Activated CD4-positive, alpha-beta T cell treated with anti-CD3 and anti-CD28 coated beads for 24 hours (primary cell): ENCODE measurements at places on chromosomes 3 and 15.

DNA sequence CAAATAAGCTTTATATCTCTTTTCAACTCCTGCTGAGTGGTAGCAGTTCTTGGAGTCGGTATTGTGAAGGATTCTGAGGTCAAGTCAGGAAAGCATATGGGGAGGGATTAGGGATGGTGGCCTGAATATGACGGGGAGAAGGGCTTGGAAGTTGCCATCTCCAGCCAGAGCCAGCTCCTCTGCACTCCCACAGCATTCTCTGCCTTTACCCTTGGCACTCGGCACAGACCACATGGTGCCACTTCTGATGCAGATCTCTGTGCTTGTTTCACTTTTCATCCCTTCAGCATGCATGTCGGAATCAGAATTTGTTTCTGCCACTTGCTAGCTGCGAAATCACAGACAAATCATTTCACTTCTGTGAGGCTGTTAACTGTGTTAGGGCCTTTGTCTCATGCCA lies 52.5 kb downstream of the RAB11A start:
- no peak for DNase-seq

DNA sequence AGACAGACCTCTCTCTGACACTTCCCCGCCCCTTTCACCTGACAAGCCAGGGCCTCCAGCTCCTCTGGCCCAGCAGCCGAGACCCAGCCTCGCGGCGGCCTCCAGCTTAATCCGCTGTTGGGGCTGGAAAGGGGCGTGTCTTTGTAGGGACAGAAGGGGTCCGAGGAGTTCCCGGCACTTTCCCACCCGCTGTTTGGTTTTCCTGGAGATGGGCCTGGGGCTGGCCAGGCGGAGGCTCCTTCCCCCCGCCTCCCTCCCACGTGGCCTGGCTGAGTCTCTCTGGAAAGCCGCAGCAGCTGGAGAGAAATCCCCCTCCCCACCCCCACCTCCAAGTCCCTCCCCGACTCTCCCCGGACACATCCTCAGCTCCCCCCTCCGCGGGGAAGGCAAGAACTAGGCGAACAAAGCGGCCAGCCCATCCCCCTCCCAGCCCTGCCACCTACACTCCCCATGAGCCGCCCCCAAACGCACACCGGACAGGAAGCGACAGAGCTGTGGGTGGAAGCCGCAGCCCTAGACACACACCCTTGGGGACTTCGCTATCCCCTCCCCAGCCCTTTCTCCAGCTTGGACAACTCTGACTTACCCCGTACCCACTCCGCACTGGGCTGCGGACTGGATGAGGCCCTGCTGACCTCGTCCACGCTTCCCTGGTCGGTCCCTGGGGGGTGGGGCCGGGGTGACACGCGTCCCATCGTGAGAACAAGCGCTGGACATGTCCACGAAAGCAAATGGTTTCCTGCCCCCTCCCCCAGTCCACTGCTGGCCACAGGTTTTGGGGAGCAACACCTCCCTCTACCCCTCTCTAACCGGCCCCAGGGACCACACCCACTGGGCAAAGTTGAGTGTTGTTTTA lies 1.2 kb downstream of the IGDCC4 start:
- DNase-seq = no peak

DNA sequence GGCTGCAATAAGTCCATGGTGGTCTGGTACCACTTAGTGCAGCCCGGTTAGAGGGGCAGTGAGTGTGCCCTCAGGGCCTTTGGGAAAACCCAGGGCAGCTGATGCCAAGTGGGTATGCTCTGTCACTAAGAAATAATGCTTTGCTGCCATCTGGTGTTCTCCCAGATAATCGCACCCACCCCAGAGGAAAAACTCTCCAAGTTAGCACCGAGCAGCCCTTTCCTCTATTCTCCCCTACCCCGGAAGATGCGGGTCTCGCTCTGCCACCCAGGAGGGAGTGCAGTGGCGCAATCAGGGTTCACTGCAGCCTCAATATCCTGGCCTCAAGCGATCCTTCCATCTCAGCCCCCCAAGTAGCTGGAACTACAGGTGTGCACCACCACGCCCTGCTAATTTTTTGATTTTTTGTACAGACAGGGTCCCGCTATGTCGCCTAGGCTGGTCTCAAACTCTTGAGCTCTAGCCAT lies 21.3 kb upstream of the DAPK2 start:
- DNase-seq = peak; percentile 51

GRCh38 chr3:55906896-55907295 lies 419.8 kb upstream of the WNT5A start:
- DNase-seq = no peak

DNA sequence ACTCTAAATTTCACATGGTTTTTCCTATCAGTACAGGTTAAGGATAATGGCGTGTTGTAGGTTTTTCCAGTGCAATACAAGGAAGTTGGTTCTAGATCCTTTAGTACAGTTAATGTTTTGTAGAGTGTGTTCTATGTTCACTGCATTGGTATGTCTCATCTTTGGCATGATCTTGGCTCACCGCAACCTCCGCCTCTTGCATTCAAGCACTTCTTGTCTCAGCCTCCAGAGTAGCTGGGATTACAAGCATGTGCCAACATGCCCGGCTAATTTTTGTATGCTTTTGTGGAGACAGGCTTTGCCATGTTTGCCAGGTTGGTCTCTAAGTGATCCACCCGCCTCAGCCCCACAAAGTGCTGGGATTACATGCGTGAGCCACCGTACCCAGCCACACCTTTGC lies 30.4 kb downstream of the SNRPN start:
- no peak for DNase-seq

- no peak for DNase-seq
Measured at GRCh38 chr3:177589911-177590381, 392.7 kb upstream of the TBL1XR1 start.

DNA sequence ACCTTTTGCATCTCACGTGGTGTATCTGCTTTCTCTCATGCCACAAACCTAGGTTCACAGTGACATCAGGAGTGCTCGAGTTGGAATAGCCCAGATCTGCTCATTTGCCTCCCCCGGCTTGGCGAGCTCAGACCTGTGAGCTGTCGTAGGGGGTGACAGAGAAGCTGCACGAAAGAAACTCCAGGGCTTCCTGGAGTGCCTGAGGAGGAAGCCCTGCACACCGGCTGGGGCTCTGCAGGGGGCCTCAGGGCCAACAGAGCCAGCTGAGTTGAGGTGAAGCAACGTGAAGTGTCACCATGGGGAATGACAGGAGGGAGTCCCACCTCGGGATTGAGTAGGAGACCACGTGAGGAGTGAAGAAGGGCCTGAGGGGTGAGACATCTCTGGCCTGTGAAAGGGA lies 62.5 kb downstream of the RPN1 start:
- DNase-seq = no peak

DNA sequence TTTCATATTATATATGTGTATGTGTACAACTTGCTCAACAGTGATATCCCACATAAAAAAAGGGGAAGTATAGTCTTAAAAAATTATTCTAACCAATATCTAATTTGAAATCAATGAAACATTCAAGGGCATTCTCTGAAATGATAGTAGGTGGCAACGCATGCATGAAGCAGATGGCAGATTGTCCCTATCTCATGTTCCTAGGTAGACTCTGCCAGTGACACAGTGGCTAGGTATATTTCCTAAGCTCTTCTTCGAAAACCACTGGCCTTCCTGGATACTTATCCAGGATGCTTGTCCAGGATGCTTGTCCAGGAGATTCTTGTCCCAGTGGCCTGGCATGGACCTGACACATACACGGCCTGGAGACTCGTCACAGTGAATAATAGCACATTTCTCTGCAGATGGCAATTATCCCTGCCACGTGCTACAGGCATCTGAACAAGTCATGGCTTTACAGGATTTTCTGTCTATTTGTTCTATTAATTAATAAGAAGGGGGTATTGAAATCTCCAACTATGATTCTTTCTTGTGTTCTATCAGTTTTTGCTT lies 54.9 kb downstream of the OCA2 start:
- no peak for DNase-seq

GRCh38 chr15:77347197-77347596 lies 72.7 kb downstream of the PEAK1 start:
- no peak for DNase-seq

DNA sequence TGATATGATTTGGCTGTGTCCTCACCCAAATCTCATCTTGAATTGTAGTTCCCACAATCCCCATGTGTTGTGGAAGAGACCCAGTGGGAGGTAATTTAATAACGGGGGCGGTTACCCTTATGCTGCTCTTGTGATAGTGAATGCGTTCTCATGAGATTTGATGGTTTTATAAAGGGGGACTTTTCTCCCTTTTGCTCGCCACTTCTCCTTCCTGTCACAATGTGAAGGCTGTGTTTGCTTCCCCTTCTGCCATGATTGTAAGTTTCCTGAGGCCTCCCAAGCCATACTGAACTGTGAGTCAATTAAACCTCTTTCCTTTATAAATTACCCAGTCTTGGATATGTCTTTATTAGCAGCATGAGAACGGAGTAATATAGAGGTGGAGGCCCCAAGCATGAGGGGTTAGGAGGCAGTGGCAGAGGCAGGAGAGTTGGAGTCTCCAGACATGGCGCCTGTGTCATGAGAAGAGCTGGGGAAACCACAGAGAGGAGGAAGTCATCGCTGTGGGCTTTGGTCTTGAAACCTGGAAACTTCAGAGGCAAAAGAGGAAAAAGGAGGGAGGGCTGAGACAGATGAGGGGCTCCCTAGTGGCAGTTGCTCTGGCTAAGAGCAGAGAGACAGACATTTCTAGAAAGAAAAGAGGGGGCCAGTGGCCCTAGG lies 107.8 kb upstream of the VEPH1 start:
- no peak for DNase-seq

DNA sequence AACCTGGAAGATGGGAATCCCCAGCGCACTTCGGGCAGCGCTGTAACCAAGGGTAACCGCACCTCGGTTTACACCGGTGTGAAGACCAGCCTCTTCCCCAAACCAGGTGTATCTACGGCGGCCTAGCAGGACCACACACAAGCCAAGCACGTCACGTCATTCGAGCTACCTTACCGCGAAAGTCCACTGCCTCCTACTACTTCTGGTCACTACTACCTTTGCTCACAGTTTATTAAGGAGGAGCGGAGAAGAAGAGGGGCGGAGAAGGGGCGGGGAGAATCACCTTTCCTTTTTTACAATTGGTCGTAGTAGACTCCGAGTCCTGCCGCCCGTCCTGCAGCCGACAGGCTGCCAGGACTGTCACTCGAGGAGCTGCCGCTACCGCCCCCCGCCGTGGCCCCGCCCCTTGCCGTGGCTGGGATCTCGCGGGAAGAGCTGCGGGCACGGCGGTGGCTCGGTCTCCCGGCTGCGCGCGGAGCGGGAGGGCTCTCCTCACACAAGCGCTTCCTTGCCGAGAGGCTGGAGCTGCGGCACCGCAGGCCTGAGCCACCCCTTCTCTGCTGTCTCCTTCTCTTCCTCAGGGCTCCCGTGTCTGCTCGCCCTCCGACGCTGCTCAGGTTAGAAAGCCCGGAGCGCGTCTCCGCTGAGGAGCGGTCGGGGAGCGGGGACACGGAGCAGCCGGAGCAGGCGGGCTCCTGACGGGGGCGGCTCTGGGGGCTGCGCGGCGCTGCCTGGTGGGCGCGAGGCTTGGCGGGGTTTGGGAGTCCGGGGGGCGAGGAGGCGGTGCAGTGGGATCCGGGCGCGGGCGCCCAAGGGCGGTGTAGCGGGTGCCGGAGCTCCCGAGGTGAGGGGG lies at the start of gene GLCE:
Gene GLCE, plus strand, starts transcription at position 495 of the 853 bp plus-strand sequence. CDS start 95,172 bp downstream, outside the sequence.
- peak; percentile 91 for DNase-seq

DNA sequence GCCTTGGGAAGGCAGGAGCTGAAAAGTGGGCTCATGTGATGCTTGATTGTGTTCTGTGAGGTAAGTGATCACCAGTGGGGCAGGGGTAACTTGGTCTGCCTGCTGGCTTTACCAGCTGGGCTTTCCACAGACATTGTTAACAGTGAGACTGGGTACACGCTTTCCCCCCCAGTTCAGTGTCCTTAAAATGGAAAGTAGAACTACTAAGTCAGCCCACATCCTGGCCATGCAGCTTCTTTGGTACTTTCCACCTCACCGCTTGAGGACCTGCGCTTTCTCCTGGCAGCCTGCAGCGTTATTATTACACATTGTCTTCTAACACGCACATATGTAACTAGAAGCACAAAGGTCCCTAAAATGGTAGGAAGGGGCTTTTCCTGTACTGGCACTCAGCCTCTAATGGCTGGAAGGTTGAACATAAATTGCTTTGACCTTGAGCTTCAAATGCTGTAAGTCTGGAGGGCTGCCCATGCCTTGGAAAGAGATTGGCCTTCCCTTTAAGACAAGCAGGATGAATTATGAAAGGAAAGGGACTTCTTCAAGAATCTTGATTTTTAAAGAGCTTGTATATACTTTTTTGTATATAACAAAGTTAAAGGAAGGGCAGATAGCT lies 216.1 kb upstream of the ROPN1 start:
- no peak for DNase-seq

- DNase-seq = no peak
Measured at GRCh38 chr3:62529230-62529629, 155.9 kb upstream of the FEZF2 start.

- DNase-seq = no peak
Measured at GRCh38 chr15:91849749-91850161, 3.8 kb upstream of the SLCO3A1 start.

DNA sequence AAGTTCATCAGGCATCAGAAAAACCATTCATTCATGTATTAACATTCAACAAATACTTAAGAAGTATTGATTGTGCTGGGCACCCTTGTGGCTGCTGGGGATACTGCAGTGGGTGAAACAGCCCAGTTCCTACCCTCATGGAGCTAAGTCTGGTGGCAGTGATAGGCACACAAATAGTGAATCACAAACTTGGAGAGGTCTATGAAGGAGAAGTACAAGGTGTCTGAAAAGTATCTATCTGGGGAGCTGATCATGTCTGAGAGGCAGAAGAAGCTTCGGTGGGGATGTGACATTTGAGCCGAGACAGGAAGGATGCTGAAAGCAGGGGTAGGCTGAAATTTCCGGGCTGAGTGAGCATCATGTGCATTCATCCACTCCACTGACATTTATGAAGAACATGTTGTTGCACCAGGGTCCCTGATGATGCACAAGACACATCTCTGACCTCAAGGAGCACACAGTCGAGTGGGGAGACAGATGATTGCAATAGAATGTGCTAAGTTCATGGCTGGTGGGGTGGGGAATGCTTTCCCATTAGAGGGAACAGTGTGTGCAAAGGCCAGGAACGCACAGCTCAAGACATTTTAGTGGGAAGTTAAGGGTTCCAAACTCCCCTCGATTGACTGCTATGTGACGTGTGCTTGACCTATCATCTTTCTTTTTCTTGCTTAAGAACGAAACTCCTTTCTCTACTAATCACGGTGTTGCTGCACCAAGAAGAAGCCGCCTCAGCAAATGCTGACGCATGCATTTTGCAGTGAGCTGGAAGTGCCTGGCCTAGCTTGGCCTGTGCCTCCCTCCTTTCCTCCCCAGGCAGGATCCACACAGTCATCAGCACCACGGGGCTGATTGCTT lies 309.1 kb upstream of the ICE2 start:
- DNase-seq = no peak
